Uterus (tissue), 4 donors: ENCODE measurements at places on chromosomes 2 and 18. TPM values are rescaled to one million over a fixed set of nuclear protein-coding genes. Genes with fewer than 3 reads are reported as not detected.
A peak's percentile ranks its signal among the peaks of the same experiment; 100 is the strongest.

DNA sequence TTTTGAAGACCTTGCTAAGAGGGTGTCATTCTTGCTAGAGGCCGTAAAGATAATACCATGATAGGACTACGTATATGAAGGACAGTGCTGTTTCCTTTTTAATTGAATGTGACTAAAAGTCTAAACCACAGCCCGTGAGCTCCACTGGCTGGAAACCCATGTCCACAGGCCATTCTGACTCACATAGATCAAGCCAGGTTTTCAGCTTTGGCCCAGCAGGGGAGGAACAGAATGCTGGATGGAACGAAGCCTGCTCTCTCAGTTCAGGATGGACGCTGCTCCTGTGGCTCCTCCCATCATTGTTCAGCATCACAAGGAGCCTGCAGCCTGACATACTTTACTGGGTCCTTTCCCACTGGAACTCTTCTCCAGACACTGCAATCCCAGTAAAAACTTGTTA lies 47.6 kb downstream of the ALPK2 start:
- no peak for DNase-seq

DNA sequence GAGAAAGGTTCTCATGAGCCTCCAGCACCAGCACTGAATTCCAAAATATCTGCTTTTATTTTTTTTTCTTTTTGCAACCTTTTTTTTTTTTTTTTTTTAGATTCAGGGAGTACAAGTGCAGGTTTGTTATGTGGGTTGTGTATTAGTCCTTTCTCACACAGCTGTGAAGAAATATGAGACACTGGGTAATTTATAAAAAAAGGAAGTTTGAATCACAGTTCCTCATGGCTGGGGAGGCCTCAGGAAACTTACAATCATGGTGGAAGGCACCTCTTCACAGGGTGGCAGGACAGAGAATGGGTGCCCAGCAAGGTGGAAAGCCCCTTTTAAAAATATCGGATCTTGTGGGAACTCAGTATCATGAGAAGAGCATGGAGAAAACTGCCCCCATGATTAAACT lies 7.9 kb upstream of the TMX3 start:
- no peak for DNase-seq

DNA sequence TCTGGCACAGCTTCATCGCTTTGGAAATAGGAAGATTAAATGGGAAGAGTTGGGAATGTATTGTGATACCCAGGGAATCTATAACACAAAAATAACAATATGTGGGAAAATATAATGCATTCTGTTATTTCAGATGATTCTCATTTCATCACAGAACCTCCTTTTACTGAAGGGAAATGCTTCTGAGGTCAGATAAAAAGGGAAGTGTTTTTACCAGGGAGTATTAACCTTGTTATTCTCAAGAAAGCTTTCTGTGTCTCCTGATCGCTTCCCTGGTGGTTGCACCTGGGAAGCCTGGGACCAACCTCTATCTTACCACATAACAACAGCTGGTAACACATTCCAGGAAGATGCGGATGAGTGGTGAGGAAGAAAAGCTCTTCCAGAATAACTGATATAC lies 47.2 kb downstream of the SCG2 start:
- no peak for DNase-seq

DNA sequence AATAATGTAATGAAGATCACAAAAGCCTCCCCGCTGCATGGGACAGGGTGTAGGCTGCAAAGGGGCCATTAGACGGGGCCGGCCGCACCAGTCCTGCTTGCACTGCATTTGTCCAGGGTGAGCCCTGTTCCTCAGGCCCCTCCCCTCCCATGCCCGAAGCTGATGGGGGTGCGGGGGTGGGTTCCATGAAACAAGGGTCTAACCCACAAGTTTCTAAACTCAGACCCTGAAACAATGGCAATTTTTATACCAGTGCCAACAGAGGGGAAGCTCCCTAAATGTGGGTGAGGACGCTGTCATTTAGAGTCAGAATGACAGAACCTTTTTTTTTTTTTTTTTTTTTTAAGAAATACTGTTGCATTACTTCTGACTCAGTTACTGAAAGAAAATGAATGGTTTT lies 39.7 kb downstream of the HS6ST1 start:
- DNase-seq, result no peak

The PLGLB1 gene
- 4.9 TPM for total RNA-seq

- DNase-seq, result no peak
Measured at GRCh38 chr2:5727235-5727634, 35.1 kb downstream of the SOX11 start.

DNA sequence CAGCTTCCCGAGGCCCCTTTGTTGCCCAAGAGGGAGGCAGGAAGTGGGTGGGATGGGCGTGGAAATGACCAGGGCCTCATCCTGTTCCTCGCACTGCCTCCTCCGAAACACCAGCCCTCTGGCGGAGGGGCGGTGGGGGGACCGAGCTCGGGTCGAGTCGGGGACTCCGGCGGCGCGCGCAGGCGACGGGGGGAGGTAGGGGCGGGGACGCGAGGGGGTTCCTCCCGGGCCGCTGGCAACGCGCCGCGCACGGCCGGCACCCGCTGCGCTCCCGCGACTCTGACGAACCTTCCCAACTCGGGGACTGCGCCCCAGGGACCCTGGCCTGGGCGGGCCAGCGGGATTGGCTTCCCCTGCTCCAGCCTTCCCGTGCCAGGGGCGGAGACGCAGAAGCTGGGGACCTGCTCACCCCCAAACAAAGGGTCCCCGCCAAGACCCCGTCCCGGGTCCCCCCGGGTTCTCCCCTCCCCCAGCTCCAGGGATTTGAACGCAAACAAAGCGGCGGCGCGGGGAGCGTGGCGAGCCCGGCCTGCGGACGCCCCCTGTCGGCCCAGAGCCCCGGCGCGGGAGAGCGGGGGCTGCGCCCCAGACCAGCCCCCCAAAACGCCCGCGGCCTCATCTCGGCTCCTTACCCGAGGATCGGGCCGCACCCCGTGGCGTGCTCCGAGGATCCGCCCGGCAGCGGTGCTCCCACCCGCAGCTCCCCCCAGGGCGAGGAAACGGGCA lies 1.2 kb downstream of the SEMA4C start:
- peak; percentile 91 for DNase-seq

DNA sequence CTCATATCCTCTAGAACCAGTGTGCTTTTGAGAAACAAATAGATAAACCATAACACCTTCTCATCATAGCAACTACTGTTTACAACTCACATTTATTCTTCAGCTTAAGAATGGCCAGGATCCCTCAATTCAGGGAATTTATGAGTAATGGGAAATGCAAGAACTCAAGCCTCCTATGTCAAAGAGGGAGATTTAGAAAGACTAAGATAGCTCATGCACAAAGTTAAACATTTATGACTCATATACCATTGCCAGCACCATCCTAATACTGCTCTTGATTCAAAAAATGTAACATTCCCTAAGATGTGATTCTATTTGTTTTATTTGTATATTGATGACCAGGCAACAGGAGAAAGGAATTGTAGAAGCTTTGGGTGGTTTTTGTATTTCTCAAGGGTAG lies 172.8 kb downstream of the CYP26B1 start:
- DNase-seq, result no peak

GRCh38 chr2:41724465-41724864 lies 323.4 kb upstream of the PKDCC start:
- no peak for DNase-seq

The UGT1A8 gene
- total RNA-seq, result not detected

The DCC gene
- not detected for total RNA-seq

The ZC3H8 gene
- 14.5 TPM for total RNA-seq

GRCh38 chr2:18518116-18519111 lies 42.0 kb downstream of the RDH14 start:
- no peak for DNase-seq

GRCh38 chr2:211854832-211855231 lies 683.8 kb downstream of the ERBB4 start:
- no peak for DNase-seq

DNA sequence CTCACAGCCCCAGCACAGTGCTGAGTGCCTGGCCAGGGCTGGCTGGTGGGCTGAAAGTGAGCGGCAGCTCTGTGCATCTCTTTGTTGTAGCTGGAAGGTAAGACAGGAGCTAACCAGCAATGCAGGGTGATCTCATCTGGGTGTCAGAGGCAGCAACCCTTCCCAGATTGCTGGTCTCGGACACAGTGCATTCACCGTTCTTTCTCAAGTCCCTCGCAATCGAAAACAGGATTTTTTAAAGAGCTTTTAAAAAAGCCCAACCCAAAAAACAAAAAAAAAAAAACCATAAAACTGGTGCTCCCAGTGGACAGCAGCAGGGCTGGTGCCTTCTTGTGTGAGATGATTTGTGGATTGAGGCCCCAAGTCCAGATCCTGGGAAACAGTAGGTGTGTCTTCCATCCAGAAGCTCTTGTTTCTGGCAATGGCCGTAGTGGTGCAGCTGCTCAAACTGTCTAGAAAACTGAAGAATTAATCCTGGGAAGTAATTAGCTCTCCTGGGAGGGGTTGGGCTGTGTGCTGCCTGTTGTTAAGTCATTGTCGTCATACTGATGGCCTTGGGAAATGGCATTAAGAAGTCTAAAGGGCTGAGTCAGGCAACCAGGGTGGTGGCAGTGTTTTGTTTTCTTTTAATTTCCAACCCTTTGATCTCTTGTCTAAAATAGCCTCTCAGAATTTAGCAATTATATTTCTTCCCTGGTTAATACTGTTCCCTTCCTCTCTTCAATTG lies 156.7 kb downstream of the KLHL29 start:
- peak; percentile 77 for DNase-seq

GRCh38 chr18:32930695-32931301 lies 158.0 kb upstream of the KLHL14 start:
- no peak for DNase-seq

- DNase-seq, result no peak
Measured at GRCh38 chr18:69328086-69328485, 72.6 kb upstream of the DOK6 start.

DNA sequence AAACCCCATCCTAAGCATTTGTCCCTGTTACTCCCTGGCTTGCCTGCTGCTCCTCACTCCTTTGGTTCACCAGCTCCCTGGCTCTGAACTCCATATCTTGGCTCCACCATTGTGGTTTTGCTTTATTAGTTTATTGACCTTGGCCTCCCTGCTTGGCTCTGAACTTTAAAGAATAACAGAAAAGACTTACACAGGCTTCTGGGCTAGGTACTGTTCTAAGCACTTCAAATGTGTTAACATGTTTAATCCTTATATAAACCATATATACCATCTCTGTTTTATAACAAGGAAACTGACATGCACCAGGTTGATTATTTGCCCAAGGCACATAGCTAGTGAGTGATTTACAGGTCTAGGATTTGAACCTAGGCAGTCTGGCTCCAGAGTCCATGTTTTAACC lies 149.7 kb upstream of the CAPN13 start:
- DNase-seq, result no peak
